ENCODE measurements at places on chromosomes 1 and 21.

DNA sequence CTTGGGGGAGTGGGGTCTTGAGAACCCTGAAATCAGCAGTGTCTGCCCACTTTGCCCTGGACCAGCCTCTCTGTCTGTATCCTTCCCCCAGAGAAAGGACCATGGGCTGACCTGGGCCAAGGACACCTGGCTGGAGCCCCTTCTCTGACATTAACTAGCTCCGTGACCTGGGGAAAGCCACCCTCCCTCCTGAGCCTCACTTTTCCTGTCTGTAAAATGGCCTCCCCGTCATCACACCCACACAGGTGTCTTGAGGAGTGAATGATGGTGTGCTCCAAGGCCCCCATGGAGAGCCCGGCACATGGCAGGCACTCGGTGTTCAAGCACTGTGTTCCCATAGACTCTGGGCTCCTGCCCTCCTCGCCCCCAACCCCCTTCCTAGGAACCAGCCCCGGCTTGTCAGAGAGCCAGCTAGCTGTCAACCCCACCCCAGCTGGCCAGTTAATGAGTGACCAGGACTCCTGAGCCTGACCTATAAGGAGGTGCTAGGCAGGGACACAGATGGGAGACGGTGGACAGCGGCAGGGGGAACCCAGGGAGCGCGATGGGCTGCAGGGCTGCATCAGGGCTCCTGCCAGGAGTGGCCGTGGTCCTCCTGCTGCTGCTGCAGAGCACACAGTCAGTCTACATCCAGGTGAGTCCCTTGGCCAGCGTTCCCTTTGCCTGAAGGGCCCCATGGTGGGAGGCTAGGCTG, at the start of gene GUCA2B:
Gene GUCA2B (plus strand): TSS at position 504 of the 694 bp plus-strand sequence. CDS start 41 bp downstream, at position 545.
- DNase-seq, result no peak

DNA sequence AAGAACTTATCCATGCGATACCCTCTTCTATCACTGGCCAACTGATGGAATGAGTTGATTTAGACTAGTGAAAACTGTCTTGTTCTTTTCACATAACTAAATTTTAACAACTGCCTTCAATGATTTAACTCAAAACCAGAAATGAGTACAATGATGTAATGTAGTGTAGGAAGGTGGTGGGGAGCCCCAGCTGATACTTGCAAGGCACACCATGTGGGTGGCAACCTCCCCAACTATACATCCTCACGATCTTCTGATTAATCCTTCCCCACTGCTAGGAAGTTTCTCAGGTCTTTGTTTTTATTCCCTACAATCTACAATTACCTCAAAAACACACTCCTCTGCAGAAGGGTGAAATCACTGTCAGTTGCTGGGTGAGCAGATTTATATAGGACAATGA, 100.7 kb downstream of the KCTD3 start:
- DNase-seq, result no peak

GRCh38 chr1:17777330-17777729, 22.2 kb downstream of the ACTL8 start:
- no peak for DNase-seq

DNA sequence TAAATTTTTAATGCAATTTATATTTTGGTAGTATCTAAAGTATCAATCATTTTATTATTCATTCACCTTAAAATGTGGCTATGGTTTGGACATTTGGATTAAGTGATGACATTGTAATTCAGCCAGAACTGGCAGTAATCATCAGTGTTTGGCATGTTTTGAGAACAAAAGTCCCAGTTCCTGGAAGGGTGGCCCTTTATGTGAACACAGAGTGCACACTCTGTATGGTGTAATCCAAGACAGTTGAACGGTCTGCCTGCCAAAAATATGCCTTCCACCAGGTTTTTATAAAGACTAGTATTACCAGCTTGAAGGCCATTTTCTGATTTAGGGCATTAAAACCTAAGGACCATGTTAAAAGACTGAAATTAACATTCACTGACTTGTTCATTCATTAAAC, 448.7 kb downstream of the LTN1 start:
- no peak for DNase-seq

DNA sequence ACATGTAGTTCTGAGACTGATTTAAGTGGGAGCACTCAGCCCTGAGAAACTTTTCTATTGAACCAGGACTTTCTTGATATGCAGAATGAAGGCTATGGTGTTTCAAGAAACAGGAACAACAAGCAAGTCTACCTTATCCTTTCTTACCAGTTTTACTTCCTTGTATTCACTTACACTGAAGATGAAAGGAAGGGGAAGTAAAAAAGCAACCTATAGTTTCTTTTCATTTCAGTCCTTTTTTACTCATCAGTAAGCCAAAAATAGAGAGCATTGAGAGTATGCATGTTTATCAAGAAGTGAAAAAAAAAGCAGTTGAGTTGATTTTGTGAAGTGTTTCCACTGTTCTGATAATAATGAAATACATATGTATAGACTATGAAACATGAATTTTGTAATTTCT, 1010.3 kb downstream of the AMY1C start:
- no peak for DNase-seq

DNA sequence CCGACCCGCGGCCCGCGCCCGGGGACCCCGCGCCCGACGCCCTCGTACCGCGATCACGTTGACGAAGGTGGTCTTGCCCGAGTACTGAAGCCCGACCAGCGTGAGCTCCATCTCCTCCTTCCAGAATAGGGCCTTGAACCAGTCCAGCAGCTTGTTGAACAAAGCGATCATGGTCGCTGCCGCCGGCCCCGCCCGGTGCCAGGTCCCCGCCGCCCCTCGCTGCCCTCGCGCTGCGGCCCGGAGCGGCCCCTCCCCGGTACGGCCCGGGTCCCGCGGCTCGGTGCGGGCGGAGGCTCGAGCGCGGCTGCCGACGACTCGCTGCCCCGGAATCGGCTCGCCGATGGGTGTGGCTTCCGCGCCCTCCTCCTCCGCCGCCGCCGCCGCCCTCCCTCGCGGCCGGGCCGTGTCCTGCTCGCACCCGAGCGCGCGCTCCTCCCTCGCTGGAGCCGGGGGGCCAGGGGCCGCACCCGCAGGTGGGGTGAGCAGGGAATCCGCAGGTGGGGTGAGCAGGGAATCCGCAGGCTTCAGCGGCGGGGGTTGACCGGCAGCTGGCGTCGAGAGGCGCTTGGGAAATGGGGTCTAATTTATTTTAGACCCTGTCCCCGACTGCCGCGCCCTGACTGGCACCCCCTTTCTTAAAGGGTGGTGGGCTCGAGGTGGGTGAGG, at the start of gene ARL8A:
Gene ARL8A (minus strand): TSS at position 336 of the 666 bp plus-strand sequence. CDS start 165 bp downstream, at position 171.
- peak; percentile 66 for DNase-seq

DNA sequence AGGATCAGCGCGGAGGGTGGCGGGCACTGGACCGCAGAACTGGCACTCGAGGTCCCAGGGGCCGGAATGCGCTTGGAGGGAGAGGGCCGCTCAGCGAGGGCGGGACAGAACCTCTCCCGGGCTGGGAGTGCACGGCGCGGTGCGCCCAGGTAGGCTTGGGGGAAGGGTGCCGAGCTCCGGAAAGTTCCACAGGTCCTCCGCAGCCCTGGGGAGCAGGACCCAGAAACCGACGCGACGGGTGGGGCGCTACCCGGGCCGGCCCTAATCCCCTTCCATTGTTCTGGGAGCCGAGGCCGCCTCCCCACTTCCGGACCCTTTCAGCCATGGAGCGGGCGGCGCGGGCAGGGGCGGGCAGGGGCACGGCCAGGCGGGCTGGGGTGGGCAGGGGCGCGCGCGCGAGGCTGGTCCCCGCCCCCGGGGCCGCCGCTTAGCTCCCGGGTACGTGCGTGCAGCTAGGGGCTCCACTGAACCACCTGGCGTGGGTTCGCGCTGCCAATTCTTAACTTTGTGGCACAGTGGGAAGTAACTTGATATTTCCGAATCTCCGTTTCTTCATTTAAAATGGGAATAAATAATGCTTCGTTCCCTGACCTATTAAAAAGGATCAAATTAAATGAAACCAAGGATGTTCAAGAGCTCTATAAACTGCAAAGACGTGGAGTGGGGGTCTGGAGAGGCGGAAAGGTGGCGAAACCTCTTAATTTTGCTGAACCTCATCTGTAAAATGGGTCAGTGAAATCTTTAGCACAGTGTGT, 20.7 kb downstream of the LGR6 start:
- no peak for DNase-seq

DNA sequence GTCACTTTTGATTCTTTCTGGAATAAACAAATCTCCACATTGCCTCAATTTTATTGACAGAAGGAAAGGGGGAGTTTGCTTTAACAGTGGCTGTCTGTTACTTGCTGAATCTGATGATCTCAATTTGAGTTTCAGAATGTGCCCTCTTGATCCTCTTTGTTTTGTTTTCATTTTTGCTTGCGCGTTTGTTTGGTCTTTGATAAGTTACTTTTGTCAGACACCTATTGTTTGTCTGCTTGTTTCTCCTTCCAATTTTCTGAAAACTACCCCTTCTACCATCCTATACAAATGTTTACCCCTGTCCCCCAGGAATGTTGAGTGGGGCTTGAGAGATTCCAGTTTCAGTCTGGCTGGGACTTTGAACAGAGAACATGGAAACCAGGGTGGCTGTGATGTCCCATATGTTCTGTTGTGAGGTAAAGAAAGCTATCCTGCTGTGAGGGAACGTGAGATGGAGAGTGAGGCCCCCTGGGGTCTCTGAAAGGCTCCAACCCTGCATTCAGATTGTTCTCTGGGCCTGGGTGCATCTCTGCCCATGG, 11.8 kb upstream of the XCL2 start:
- DNase-seq, result no peak

- no peak for DNase-seq
These were observed 2.9 kb upstream of the ATP1A1 start for GRCh38 chr1:116370181-116370580.

- peak; percentile 38 for DNase-seq
These were observed 9.7 kb downstream of the CTNNBIP1 start for GRCh38 chr1:9900142-9901043.

DNA sequence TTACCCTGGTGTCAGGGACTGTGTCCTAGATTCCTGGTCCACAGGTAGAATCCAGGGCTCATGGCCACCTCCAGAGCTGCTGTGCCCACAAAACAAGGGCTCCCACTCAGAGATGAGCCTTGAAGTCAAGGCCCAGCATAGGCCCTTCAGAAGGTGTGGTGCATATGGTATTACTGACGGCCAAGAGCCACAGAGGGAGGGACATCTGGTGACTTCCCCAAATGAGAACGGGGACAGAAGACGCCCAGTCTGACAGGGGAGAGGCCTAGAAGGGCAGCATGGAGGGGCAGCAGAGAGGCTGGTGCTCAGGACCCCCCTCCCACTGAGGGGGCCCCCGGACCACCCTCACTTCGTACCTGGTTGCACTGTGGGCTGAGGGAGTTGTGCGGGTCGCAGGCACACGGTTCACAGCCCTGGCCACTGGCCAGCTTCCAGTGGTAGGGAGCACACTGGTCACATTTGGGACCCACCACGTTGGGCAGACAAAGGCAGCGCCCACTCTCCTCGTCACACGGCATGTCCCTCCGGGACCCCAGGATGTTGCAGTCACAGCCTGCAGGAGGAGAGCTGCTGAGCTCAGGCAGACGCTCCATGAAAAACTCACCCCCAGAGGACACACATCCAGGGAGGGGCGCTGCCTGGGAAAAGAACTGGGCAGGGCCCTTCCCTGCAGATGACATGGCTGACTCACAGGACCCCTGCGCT, 25.0 kb downstream of the LAMB3 start:
- no peak for DNase-seq

DNA sequence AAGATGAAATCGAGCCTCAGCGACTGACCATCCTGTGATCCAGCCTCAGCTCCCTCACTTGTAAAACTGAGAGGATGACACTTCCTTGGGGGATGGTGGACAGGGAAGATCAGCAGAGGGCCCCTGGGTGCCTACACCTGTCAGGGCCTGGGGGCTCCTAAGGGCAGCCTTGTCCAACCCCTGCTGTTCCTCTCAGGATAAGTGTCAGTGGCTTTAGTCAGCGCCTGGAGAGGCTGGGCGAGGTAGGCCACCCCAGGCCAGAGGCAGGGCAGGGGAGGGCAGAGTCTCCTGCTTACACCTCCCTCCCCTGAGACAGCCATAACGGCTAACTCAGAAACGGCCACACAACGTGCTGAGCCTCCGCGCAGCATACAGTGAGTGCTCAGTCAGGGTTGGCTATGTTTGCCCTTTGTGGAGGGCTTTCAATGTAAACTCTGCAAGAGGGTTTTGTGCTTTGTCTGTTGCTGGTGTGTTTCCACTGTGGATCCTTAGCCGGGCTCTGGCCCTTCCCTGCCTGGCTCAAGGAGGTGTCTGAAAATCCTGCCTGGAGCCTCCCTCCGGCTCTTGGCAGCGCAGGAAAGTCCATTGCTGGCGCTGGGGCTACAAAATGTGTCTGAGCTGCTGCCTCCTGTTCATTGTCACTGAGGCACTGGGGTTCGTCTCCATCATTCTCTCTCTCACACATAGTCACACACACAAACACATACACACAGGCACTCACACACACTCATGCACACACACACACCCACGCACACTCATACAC, 588.4 kb downstream of the PTPRU start:
- DNase-seq, result no peak

- DNase-seq, result no peak
These were observed 40.9 kb upstream of the CAMK1G start for GRCh38 chr1:209542585-209542984.

DNA sequence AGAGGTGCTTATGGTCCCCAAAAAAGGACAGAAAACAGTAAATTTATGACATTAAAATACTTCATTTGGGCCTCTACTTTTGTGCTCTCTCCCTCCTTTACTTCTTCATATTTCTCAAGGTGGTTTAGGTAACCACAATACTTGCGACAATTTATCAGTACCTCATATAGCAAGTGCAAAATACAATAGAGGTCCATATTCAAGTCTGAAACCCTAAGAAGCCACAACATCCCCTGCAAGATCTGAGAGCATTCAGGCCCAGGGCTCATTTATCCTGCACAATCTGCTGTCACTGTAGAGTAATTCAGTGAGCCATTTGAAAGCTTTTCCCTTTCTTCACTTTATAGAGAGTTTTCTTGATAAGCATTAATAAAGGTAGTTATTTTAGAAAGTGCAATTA, 24.2 kb upstream of the ATP6V1G3 start:
- no peak for DNase-seq

Measured in bone marrow (tissue), 2 donors.